Pancreas (tissue), 10 donors: ENCODE measurements at places on chromosomes 5 and 9. TPM values are rescaled to one million over a fixed set of nuclear protein-coding genes. Genes with fewer than 3 reads are reported as not detected.

The TIFAB gene
- total RNA-seq, result 0.21 TPM

The SPATA31C2 gene
- not detected for total RNA-seq

DNA sequence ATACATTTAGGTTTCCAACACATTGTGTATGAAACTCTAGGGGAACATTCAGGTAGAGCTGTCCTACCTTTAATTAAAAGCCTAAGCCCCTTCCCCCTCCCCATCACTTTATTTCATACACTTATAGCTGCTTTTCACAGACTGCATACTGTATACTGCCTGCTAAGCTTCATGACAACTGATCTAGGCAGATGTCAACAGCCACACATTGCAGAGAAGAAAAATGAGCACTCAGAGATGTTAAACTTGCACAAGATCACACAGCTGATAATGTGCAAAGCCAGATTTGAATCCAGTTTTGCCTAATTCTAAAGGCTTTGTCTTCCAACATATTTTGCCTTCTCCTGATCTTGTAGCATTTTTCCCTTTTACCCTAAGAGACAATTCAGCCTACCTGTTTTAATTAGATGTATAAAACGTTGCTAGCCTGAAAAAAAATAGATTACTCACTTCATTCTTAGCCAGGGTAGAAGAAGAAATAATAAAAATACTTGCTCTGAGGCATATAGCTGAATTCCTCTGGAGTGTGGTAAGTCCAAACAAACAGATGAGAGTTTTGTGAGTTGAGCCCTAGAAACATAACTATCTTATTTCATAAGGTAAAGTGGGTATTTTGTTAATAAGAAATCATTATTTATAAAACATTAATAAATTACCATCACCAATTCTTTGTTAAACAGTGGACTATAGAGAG, 56.9 kb upstream of the CAST start:
- no peak for DNase-seq
- no peak overlapping the region for H3K4me3 ChIP-seq
- H3K4me1 ChIP-seq, result no peaks in the 10 kb centered on the region
- H3K36me3 ChIP-seq, result no peaks in the 10 kb centered on the region
- H3K27me3 ChIP-seq, result no peaks in the 10 kb centered on the region

- H3K27ac ChIP-seq, result no peak overlapping the region
- no peaks in the 10 kb centered on the region for H3K4me1 ChIP-seq
- H3K27me3 ChIP-seq, result no peaks in the 10 kb centered on the region
- H3K36me3 ChIP-seq, result no peaks in the 10 kb centered on the region
These were observed 21.4 kb downstream of the WDR70 start for GRCh38 chr5:37400501-37400900.

DNA sequence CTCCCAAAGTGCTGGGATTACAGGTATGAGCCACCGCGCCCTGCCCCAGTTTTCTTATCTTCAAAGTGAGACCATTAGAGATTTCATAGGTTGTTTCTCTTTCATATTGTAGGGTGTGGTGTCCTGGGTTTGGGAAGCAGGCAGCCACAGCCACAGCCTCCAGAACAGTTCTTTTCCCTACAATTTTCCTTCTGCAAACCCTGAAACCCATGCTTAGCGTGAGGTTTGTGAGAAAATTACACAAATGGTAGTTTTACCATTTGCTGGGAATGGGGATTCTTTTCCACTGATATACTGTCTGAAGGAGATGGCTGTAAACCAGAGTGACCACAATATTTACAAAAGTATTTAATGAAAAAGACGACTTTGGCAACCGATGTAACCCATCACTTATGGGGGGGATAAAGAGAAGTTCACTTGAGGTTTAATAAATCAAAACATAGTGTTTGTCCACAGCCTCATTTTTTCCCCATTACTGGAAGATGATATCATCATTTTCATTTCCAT, 26.7 kb upstream of the ECM2 start:
- H3K4me3 ChIP-seq, result no peak overlapping the region
- DNase-seq, result no peak
- H3K36me3 ChIP-seq, result no peaks in the 10 kb centered on the region
- H3K27me3 ChIP-seq, result no peaks in the 10 kb centered on the region
- no peak overlapping the region for H3K27ac ChIP-seq

DNA sequence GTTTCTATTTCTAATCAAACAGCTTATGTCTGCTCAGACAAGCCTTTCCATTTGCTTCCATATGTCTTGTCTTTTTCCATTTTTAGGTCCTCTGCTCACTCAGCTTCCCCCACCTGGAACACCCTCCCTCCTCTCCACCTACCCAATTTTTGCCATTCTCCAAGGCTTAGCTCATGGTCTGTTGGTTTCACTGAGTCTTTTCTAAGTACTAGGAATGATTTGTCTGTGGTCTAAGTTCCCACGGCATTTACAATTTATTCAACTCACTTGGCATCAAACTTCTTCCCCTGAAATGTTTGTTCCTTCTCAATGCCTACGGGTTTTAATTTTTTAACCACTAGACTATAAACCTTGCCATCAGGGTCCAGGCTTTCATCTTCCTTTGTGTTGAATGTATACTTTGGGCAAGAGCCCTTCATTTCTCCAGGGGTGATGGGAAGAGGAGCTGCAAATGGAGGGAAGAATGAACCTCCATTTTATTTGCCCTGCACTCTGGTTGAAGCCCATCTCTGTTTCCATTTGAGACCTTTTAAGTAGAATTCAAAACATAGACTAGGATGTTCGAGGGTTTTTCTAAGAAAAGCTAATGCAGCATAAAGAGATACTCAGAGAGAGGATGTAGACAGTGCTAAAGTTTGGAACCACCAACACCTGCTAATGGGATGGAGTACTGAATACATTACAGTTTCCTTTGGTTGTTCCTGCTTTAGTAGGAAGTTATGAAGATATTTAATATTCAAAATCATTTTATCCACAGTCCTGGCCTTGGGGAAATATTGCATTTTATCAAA, 104.0 kb downstream of the PTTG1 start:
- no peaks in the 10 kb centered on the region for H3K36me3 ChIP-seq
- no peak overlapping the region for H3K4me3 ChIP-seq
- DNase-seq, result no peak
- H3K27me3 ChIP-seq, result no peaks in the 10 kb centered on the region
- H3K4me1 ChIP-seq, result no peaks in the 10 kb centered on the region
- no peak overlapping the region for H3K27ac ChIP-seq

DNA sequence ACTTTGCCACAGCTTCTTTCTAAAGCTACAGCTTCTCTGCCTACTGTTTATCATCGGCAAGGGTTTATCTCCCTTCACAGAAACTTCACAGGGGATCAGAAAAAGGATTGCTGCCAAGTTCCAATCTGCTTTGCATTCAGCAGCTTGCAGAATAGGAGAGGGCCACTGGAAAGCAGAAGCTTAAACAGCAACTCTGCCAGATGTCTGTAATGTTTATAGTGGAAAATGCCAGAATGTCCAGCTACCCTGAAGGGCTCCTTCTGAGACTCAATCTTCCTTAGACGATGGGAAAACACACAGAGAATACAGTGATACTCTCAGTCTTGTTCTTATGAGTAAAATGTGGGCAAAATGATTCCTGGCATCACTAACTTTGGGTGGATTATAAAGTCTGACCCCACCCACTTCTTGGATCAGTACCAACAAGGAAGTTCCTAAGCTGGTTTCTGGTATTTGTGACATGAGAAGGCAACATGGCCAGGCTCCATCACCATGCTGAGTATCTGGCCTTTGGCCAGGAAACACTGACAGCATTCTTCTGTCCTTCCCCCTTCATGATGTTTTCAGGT, 19.0 kb downstream of the STOM start:
- H3K36me3 ChIP-seq, result no peaks in the 10 kb centered on the region
- DNase-seq, result peak; percentile 75

The MEIKIN gene
- total RNA-seq, result 1.2 TPM

DNA sequence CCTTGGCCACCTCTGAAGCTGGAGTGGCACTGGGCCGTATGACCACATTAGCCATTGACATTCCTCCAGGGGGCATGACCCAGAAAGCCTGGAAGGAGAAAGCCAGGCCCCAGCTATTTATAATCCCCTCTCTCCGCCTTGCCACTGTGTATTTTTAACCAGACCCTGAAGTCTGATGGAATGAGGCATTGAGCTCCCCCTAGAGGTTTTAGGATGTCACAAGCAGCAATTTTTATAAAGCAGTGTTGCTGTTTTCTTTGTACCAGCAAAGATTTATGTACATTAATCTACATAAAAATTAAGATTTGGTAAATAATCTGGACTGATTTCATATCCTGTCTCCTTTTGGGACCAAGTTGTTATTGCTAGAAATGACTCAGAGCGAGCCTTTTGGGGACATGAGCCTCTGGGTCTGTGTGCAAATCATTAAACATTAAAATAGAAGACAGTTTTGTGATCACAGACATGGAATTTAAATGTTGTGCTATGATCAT, 127.1 kb downstream of the TRIO start:
- no peaks in the 10 kb centered on the region for H3K27me3 ChIP-seq
- peaks cover 20% of the 10 kb centered on the region for H3K4me1 ChIP-seq
- H3K27ac ChIP-seq, result no peak overlapping the region
- no peak overlapping the region for H3K4me3 ChIP-seq
- DNase-seq, result no peak
- no peaks in the 10 kb centered on the region for H3K36me3 ChIP-seq

- H3K27ac ChIP-seq, result no peak overlapping the region
- H3K4me1 ChIP-seq, result no peaks in the 10 kb centered on the region
- H3K4me3 ChIP-seq, result no peak overlapping the region
These were observed 201.7 kb downstream of the BNC2 start for GRCh38 chr9:16668734-16669295.

- no peaks in the 10 kb centered on the region for H3K27me3 ChIP-seq
- H3K36me3 ChIP-seq, result no peaks in the 10 kb centered on the region
- peaks cover 14% of the 10 kb centered on the region for H3K4me1 ChIP-seq
- no peak overlapping the region for H3K4me3 ChIP-seq
- no peak for DNase-seq
- no peak overlapping the region for H3K27ac ChIP-seq
These were observed 32.1 kb upstream of the DENND4C start for GRCh38 chr9:19198406-19198805.

The NEUROG1 gene
- not detected for total RNA-seq

The DIAPH1 gene
- 57.8 TPM for total RNA-seq

DNA sequence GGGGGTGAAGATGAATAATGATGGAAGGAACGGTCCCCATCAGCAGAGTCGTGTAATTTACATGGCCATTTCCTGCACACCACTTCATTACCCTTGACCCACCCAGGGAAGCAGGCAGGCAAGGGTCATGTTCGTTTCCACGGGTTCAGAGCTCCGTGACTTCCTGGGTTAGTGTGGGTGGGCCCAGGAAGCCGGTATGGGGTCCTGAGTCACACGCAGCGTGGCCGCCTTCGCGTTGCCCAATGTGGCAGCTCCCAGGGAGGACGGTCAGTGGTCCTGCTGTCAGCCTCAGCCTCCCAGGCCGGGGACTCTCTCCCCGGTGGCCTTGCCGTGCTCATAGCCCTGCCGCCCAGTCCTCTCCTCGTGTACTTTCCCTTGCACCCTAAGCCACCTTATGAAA, 5.1 kb upstream of the TERT start:
- no peak overlapping the region for H3K27ac ChIP-seq
- H3K4me1 ChIP-seq, result no peaks in the 10 kb centered on the region
- H3K4me3 ChIP-seq, result no peak overlapping the region
- no peak for DNase-seq

- no peaks in the 10 kb centered on the region for H3K27me3 ChIP-seq
- no peak for DNase-seq
- no peaks in the 10 kb centered on the region for H3K4me1 ChIP-seq
- H3K27ac ChIP-seq, result no peak overlapping the region
- no peak overlapping the region for H3K4me3 ChIP-seq
These were observed 39.5 kb downstream of the PRRC2B start for GRCh38 chr9:131433302-131433854.

DNA sequence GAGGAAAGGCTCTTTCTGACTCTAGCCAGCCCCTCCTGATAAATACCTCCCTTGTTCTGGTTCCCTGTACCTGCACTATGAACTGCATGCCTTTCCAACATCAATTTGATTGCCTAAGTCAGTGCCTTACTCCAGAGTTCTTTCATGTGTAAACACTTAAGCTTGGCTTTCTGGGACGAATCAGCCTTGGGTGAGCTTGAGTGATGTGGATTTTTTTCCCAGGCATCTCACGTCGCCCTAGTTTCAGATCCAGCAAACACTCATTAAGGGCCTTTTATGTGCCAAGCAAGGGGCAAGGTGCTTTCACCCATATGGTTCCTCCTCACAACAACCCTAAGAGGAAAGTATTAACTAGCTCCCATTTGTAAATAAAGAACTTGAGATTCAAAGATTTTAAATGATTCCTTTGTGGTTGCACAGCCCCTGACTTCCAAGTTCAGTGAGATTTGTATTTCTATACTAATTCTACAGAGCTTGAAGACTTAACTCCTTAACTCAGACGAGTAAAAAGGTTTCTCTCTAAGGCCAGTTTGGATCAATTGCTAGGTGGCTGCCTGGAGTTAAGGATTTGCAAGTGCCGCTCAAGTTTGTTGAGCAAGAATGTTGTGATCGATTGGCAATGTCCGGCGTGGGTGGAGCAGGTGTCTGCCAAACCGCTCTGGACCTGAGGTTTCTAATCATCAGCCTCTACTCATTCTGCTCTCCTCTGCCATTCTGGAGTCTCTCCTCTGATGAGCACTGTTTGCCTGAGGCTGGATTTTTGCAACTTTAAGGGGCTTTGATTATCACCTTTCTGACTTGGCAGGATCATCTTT, 20.2 kb upstream of the TJP2 start:
- no peaks in the 10 kb centered on the region for H3K27me3 ChIP-seq
- no peak overlapping the region for H3K27ac ChIP-seq
- no peak for DNase-seq
- H3K36me3 ChIP-seq, result no peaks in the 10 kb centered on the region

The HAVCR2 gene
- 4.5 TPM for total RNA-seq

The PTGS1 gene
- 5.0 TPM for total RNA-seq

DNA sequence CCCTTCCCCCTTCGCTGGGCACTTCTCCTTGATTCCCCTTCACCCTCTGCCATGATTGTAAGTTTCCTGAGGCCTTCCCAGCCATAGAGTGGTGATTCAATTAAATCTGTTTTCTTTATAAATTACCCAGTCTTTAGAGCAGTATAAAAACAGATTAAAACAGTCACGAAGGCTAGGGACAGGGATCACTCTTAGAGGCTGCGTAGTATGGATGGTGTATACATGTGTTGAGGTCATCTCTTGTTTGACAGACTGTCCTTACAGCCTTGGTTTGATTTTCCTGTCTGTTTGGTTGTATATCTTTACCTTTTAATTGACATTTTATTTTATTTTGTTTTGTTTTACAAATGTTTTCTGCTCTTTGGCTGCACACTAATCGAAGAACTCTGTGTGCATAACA, 1155.7 kb upstream of the CDH18 start:
- H3K27me3 ChIP-seq, result no peaks in the 10 kb centered on the region
- H3K4me1 ChIP-seq, result no peaks in the 10 kb centered on the region
- no peak overlapping the region for H3K4me3 ChIP-seq
- H3K36me3 ChIP-seq, result no peaks in the 10 kb centered on the region
- no peak overlapping the region for H3K27ac ChIP-seq
- no peak for DNase-seq
